H7 (cell line): ENCODE measurements at places on chromosomes 3 and 15. TPM values are rescaled to one million over a fixed set of nuclear protein-coding genes. Genes with fewer than 3 reads are reported as not detected.

DNA sequence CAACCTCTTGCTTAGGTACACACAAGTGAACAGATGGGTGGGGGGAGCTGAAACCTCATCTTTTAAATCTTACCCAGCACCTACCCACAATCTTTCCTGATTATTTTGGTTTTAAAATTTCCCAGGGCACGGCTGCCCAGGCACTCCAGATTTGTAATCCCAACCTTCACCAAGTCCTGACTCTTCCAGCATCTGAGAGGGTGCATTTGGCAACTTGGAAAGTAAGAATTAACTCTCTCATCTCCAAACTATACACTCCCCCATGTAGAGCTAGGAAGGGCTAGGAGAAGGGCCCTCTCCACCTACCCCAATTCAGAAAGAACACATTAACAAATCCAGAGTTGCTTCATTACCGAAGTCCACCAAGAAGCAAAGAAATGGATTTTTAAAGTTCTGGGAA lies 41.7 kb upstream of the PRICKLE2 start:
- DNase-seq = peak; percentile 22

The MYO5C gene
- total RNA-seq = 1.7 and 3.3 TPM in 2 replicates

DNA sequence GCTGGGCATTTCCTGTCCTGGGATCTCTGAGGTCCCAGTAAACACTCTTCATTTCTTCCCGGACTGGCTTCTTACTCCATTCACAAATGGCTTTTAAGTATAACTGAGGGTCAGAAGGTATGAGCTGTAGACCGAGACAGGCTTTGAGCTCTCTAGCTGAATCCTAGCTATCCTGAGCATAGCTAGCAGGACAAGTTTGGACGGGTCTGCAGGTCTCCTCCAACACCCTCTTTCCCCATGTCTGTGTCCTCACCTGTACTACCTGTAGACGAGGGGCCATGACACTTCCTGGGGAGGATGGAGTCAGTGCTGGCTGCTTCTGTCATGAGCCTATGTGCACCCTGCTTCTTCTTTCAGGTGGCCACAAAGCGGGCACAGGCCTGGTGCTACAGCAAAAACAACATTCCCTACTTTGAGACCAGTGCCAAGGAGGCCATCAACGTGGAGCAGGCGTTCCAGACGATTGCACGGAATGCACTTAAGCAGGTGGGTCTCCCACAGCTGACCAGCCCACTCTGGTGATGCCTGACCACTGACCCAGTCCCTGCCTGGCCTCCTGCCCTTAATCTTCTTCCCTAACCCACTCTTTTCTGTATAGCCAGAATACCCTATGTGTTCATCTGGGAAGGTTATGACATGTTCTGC lies 72.1 kb upstream of the ACAD9 start:
- DNase-seq = no peak

DNA sequence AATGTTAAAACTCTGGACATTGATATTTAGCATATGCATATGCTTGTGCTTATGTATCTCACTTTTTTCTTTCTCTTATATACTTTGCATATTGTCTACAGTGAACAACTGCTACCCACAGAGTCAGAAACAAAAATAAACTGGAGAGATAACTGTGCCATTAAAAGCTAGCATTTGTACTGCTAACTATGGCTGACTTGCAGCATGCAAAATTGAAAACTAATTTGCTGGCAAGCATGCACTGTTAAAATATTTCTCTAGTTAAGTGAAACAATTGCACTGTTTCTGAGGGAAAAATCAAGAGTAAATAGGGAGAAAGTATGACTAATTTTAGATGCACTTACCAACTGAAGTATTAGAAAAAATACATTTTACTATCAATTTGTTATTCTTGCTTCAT lies 177.8 kb downstream of the CBLB start:
- DNase-seq = no peak

- DNase-seq = peak; percentile 80
Observed at GRCh38 chr3:122258757-122259371, 66.2 kb upstream of the CSTA start.

DNA sequence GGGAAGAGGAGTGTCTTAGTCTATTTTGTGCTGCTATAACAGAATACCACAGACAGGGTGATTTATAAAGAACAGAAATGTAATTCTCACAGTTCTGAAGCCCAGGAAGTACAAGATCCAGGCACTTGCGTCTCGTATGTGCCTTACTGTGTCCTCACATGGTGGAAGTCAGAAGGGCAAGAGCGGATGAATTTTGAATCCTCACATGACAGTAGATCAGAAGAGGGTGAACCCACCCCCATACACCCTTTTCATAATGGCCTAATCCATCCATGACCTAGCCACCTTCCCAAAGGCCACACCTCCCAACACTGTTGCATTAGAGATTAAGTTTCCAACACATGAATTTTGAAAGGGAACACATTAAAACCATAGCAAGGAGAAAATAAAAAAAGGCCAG lies 18.7 kb upstream of the ANXA2 start:
- DNase-seq = no peak

GRCh38 chr3:186182850-186183249 lies 74.0 kb upstream of the ETV5 start:
- no peak for DNase-seq

DNA sequence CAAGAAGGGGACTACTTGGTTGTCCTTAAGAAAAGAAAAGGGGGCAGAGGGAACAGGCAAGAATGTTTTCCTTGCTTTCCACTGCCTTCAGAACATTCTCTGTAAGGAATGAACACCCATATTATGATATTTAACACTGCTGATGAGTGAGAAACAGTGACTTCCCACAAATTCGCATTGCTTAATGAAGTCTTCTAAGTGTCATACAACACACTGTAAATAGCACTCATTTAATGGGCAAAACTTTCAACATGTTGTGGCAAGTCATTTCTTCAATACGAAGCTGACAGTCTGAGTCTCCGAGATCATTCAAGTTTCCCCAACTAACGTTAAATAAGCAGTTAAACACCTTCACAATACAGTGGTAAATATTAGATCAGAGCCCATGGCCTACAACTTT lies 464.4 kb downstream of the SHQ1 start:
- DNase-seq = no peak

The MFGE8 gene
- 151 and 182 TPM in 2 replicates for total RNA-seq

The DUOX1 gene
- total RNA-seq = 0.24 and 0.37 TPM in 2 replicates

- DNase-seq = no peak
Observed at GRCh38 chr15:89308236-89308635, 26.4 kb downstream of the POLG start.

The ANKRD34C gene
- not detected in 2 replicates for total RNA-seq

DNA sequence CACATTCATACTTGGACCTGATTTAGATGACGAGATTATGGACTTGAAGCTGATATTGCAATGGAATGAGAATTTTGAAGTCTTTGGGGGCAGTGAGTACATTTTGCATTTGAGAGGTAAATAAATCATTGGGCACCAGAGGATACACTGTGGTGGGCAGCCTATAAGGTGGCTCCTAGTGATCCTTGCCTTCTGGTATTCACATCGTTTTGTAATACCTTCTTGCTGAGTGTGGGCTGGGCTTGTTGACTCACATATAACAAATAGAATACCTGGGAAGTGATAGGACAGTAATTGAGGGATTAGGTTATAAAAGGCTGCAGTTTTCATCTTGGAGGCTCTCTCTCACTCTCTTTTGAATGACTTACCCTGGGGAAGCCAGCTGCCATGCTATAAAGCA lies 605.5 kb upstream of the KCNMB2 start:
- DNase-seq = no peak

- no peak for DNase-seq
Observed at GRCh38 chr3:139127101-139127500, 82.4 kb upstream of the PRR23C start.

The DPPA2 gene
- 10.3 and 17.7 TPM in 2 replicates for total RNA-seq

- no peak for DNase-seq
Observed at GRCh38 chr3:18284716-18285115, 140.4 kb downstream of the SATB1 start.

- DNase-seq = peak; percentile 17
Observed at GRCh38 chr3:124526601-124527000, 203.7 kb upstream of the UMPS start.

DNA sequence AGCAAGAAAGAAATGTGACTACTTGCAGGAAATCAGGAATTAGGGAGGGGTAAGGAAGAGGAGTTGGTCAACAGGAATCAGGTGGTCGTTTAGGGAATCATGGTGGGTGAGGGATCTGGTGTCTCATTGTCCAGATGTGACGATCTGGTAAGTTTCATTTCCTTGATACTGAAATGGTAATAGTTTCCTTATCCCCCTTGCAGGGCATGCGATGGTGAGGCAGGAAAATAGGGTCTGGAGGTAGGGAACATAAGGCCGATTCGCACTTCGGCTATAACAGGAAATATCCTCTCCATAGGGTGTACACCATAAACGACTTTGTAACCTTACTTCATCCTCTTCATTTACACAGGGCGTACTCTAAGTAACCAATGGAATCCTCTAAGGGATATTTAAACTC lies 574 bp upstream of the LRRC34 start:
- DNase-seq = no peak

The ZNF660 gene
- total RNA-seq = 2.6 and 4.2 TPM in 2 replicates

DNA sequence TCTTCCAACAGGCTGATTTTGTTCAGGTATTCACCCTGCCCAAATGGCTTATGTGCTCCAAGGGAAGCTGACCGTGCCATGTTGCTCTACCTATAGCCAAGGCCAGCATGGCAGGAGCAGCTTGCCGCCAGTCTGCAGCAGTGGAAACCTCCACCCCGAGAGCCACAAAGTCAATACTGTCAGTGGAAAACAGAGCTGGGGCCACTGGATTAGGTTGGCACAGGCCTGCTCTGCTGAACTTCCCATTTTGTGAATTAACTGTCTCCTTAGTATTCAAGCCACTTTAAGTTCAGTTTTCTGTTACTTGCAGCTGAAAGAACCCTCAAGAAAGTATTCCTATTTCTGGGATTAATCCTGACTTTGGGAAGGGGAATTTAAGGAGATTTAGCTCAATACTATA lies 63.8 kb upstream of the XCR1 start:
- DNase-seq = no peak

- no peak for DNase-seq
Observed at GRCh38 chr3:128470134-128470899, 3.6 kb upstream of the DNAJB8 start.

DNA sequence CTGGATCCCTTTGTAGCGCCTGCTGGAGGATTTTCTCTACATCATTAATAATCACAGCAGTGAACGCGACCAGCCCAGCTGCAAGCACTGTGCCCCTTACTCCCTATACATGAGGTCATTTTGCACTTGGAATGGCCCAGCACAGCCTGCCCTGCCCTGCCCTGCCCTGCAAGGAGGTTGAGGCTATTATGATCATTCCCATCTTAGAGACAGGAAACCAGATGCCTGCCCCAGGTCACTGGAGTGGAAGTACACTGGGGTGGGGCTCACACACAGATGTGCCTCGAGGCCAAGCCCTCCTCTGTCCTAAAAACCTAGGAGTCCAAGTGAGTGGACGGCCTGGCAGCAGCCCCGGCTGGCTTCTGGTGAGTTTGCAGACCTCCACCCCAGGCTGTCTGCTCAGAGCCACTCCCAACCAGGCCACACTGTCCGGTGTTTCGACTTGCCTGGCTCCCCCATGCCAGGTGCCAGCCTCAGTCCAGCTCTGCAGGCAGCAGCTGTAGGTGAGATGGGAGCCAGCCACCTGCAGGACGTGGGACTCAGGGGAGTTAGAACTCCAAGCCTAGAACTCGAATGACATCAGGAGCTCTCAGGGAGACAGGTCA lies 30.4 kb upstream of the SEC61A1 start:
- no peak for DNase-seq
